ENCODE measurements at places on chromosomes 4 and X. TPM values are rescaled to one million over a fixed set of nuclear protein-coding genes. Genes with fewer than 3 reads are reported as not detected.

- no peak for DNase-seq
Measured at GRCh38 chr4:20676501-20677197, 23.6 kb upstream of the PACRGL start.

DNA sequence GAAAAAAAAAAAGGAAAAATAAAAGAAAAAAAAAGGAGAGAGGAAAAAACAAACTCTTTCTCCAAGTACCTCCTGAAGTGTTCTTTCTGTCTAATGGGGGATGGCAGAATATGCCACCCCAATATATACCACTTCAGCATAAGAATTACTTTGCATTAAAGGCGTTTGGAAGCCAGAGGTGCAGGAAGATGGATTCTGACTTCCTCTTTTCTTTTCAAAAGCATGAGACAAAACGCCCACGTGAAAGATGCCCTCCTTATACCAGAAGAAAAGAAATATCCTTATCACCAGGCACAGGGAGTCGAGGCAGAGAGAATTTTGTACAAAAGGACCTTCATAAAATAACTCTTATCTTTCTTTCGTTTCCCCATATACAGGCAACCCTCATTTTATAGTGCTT lies 40.9 kb downstream of the COX18 start:
- DNase-seq = no peak

- DNase-seq = no peak
Measured at GRCh38 chrX:129754056-129755024, 15.6 kb downstream of the XPNPEP2 start.

DNA sequence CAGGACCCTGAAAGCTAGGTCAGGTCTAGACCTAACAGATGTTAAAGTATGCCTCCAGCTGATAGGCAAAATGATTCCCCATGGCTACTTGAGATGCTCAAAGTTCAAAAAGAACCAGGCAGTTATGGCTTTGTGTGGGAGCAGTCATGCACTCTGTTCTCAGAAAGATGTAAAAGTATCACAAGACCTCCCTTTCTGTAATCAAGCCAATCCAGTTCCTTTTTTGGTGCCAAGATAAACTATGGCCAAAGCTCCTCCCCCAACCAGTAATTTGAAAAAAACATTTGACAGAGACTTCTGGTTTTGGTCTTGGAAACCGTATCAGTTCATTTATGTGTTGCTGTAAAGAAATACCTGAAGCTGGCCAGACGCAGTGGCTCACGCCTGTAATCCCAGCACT lies 340.9 kb downstream of the CHIC1 start:
- DNase-seq = no peak

Gene UGT2A3
- total RNA-seq = 119 TPM

Gene PARM1
- 120 TPM for total RNA-seq

Gene HNRNPH2
- total RNA-seq = 60.7 TPM

GRCh38 chr4:11428899-11429698 lies 405 bp upstream of the HS3ST1 start:
- DNase-seq = peak; percentile 93

DNA sequence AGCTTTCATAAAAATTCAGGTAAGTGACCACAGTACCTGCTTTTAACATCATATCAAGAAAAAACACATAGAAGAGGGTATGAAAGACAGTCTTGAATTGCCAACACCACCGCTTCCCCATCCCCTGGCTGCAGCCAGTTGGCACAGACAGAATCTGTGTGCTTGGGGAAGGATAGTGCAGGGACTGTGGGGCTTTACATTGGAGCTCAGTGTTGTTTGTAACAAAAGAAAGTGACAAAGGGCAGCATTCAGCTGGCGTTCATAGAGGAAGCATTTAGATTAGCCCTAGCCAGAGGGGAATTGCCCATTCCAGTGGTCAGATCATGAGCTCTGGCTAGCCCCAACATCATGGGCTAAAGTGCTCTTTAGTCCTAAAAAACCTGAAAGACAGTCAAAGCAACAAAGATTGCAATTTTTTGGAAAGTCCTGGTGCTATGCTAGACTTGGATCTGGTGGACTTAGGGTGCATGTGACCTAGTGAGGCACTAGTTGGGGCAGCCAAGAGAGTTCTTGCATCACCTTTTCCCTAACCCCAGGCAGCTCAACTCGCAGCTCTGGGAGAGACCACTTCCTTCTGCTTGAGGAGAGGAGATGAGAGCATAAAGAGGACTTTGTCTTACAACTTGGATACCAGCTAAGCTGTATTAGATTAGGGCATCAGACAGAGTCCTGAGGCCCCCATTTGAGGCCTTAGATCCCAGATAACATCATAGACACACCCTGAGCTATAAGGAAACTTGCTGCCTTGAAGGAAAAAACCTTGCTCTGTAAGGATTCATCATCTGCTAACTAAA lies 1602.4 kb upstream of the ADGRL3 start:
- DNase-seq = no peak

DNA sequence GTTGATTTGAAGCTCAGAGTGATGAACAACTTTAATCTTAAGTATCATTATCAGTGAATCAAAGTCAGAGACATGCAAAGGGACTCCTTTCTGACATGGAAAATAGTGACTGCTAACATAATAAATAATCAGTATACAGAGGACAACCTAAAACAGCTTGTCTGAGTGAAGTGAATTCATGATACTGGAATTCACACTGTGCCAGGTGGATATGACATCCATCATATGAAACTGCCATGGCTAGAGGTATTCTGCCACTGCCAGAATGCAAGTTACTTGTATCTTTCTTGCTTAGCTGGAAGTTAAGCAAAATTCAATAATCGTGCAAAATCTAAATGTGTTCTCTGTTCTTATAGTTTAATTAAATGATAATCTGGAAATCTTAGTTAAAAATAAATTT lies 429.0 kb downstream of the CFAP47 start:
- no peak for DNase-seq

Gene CXCL5
- 0.14 TPM for total RNA-seq

DNA sequence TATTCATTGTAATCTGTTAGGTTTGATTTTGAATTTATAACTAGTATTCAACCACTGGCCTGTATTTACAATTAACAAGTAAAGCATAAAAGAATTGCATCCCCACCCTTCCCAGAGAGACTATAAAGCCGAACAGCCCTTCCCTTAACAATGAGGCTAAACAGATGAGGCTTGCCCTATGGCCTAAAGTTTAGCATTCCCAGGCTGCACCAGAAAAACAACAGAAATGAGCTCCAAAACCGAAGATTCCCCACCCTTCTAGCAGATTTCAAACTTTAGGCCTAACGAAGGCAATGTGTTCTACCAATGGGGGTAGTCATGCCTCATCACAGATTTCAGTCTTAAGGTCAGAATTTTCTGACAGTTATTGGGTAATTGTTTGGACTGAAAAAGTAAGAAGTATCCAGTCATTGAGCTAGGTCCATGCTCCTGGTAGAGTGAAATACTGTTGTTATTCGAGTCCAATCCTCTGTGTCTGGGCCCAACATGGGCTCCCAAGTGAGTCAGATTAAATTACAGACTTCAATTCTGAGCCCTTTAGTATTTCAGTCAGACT lies 197.6 kb downstream of the ANTXR2 start:
- no peak for DNase-seq

DNA sequence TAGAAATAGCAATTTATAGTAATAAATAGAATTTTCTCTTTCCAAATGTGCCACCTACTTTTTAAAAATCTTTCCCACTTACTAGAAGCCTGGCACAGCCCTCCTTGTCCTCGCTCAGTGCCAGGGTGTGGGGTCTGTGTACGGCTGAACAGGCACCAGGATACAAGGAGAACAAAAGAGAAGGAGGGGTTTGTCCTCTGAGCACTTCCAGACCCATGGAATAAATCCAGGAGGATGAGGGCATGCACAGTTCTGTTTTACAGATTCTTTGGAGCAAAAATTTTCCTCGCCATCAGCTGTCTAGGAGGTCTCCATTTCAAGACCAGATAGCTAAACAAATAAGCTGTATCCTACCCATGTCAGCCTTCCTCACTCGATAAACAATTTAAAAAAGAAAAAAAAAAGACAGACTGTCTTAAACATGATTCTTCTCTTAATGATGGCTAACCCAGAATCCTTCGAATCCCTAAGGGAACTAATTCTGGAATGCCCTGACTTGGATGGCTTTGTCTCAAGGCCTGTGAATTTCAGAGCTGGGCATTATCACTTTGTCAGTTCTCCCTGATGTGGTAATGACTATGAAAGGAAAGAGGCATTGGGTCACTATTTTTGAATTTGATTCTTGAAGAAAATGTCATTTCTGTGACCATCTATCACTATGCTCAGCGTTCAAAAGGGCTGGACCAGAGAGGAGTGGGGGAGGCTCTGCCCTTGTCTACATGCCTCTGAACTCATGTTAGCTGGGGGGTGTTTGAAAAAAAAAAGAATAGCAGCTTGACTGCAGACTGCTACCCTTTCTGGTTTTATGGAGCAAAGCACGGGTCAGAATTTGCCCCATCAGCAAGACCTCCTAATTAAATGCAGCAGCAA lies 151.0 kb downstream of the DCTD start:
- DNase-seq = no peak

Gene MGAT4D
- not detected for total RNA-seq

- no peak for DNase-seq
Measured at GRCh38 chr4:3498901-3499510, 33.2 kb downstream of the LRPAP1 start.

Gene RRH
- not detected for total RNA-seq

DNA sequence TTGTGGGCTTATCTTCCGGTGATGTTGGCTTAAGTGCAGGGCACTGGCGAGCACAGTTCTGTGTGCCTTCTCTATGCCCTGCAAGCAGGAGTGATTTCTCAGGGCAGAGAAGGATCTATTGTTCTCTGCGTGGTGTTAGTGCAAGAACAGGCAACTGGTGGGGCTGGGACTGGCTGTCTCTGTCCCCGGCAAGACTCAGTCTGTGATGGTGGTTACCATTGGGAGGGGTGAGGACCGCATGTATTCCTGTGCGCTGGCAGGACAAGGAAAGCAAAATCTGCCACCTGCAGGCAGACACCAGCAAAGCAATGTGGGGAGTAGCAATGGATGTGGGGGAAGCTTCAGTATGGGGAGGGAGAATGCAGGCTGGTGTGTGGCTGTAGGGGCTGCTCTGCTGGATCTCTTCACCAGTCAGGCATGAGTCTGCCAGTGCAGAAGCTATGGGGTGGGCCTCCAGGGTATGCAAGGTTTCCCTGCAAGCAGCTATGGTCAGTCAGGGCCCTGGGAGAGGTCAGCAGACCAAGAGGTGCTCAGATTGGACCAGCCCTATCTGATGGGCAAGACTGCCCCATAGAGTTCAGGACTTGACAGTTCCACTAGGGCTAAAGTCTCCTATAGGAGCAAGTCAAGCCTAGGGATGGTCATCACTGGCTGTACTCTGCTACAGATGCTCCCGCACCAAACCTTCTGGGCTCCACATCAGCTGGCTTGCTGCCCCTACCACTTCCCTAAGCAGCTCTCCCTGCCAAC lies 16.8 kb downstream of the PF4 start:
- DNase-seq = peak; percentile 27

DNA sequence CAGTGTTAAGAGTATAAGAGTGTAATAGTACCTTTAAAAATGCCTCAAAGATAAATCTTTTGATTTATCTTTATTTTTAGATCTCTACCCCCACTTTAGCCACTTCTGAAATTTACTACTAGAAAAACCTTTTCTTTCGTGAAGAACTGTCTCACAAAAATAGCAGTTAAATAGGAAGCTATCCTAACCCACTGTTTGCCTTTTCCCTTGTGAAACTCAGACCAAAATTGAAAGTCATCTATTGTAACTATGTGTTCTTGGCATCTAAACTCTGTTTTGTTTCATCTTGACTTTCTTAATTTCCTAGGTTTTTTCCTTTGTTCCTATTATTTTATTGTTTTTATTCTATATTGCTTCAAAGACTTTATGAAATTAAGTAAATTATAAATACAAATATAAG lies 7.8 kb upstream of the TMEM144 start:
- no peak for DNase-seq

- no peak for DNase-seq
Measured at GRCh38 chrX:17822351-17822750, 38.7 kb downstream of the RAI2 start.

Gene HSFX2
- not detected for total RNA-seq

Gene RNF150
- 2.5 TPM for total RNA-seq

Gene ATP1B4
- not detected for total RNA-seq

- no peak for DNase-seq
Measured at GRCh38 chr4:83552924-83553323, 17.0 kb downstream of the GPAT3 start.

Gene MAGEE1
- total RNA-seq = 0.32 TPM

DNA sequence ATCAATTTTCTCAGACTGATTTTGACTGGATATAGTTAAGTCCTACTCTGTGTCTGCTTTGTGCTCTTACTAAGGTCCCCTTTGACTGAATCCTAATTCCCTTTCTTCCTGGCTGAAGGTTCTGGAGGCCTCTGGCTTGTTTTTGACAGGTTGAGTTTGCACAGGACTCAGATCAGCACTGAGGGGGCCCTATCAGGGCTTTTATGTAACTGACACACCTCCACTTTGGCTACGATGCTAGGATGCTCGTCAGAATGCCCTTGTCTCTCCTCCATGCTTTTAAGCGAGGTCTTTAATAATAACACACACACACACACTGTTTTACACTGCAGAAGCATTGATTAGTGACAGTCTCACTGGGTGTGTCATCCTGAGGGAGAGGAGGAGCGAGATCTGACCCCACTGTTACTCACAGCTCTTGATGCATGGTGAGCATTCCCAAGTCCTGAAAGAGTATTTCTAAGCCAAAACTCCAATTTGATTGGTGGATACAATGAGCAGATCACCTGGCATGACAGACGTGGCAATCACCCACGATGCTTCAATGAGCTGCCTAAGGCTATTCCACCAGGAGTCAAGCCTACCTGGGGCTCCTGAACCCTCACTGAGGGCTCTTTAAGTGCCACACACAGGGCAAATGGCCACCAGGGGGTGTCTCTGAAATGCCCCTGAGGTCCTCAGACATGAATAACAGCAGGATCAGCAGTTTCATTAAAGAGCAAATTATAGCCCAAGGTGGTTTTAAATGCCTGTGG lies 130.4 kb upstream of the CPEB2 start:
- peak; percentile 33 for DNase-seq

Gene UGT2B28
- total RNA-seq = not detected

DNA sequence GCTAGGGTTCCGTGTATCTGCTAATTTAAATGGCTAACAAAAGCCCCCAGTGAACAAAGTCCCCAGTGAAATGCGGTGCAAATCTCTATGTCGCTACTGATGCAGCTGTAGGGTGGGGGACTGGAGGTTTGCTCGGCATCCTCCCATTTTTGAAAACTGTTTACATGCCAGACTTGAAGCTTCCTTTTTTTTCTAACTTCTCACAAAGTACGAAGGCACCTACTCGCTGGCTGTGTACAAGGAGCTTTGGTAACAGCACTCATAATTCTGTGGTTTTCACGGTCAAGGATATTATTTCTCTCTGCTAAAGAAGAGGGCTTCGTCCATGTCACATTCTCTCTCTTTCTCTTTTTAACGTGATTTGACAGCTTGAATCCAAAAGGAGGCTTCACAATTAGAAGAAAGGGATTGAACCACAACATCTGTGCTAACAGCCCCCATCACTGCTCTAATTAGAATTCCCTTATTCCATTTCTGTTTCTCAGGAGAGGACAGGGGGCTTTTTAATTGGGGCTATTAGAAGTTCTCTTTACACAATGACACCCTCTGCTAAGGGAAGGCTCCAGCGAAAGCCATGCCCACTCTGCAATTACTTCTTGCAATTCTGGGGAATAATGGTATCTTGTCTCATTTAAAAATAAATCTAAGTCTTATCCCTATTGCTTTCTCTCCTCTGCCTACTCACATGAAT lies 46.7 kb downstream of the TMEM156 start:
- no peak for DNase-seq

Measured in mucosa of descending colon (tissue), 3 donors.